AG08395 (cell line): ENCODE measurements at places on chromosomes 1 and 21.

DNA sequence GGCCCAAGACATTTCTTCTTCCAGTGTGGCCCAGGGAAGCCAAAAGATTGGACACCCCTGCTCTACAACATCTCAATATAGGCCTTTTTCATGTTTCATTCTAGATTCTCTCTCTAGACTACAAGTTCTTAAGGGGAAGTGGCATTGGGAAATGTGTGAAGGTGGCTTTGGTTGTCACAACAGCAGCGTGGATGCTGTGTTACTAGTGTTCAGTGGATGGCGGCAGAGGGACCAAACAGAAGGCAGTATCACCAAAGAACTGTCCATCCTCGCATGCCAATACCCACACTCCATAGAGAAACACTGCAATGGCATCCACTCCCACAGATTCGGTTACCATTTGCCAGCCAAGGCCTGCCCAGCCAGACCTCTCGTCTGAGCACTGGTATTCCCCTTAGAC lies 24.3 kb upstream of the IFNAR2 start:
- DNase-seq: no peak

GRCh38 chr1:10686404-10687040 lies 109.9 kb downstream of the CASZ1 start:
- DNase-seq: no peak

DNA sequence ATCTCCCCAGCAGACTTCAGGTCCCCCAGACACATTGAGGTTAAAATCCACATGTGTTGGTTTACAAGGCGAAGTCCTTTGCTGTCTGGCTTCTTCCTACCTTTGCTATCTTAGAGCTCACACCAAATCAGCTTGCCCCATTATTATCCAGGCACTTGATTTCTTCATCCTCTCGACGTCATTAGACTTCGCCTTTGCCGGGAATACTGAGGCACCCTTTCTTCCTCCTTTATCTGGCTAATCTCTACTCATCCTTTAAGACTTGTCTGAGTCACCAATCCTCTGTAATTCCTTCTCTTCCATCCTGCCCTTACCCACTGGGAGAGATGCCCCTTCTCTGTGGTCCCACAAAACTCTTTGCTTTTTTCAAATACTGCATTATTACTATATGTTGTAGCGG lies 9.2 kb upstream of the XCL2 start:
- no peak for DNase-seq

DNA sequence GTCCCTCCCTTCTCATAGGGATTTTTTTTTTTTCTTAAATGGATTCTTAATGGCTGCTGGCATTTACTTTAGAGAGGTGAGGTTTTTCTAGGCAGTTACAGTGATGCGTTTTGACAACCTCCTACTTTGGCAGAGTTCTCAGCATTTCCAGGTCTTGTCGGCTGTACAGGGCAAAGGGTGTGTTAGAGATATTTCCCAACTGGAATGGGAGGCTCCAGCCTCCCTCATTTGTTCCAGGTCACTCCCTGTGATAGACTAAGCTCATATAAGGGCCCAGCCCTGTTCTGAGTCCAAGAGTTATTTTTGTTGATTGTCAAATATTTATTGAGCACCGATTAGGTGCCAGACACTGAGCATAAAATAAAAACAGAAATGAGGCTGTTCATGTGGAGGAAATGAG lies 7.6 kb upstream of the XKR8 start:
- no peak for DNase-seq

DNA sequence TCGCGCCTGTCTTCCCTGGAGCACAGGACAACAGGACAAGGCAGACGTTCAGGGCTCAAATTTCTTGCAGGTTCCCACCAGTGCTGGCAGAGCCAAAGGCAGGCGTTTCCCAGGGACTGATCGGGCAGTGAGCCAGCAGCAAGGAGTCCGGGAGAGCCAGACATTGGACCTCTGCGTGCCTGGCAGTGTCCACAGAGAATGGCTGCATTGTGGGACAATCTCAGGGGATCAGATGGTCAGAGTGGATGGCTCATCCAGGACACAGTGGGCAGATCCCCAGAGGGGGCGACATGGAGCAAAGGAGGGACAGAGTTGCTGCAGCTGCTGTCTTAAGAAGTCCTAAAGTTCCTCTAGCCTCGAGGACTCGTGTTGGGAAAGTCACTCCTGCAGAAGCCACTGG lies 4.6 kb downstream of the TMEM63A start:
- DNase-seq: peak; percentile 76
